Hepatocyte (in vitro differentiated cells): ENCODE measurements at places on chromosomes 11 and 22. TPM values are rescaled to one million over a fixed set of nuclear protein-coding genes. Genes with fewer than 3 reads are reported as not detected.
A peak's percentile ranks its signal among the peaks of the same experiment; 100 is the strongest.

The USP28 gene
- total RNA-seq = 32.1 and 39.5 TPM in 2 replicates

The CASP12 gene
- total RNA-seq = 0.13 and 0.36 TPM in 2 replicates

The OR51F2 gene
- total RNA-seq = not detected in 2 replicates

The MAPK8IP2 gene
- total RNA-seq = 1.0 and 1.6 TPM in 2 replicates

The MMP27 gene
- total RNA-seq = not detected in 2 replicates

The UCP3 gene
- total RNA-seq = 0.36 and 0.80 TPM in 2 replicates

The OR4D5 gene
- 0.32 and 0.77 TPM in 2 replicates for total RNA-seq

The MPEG1 gene
- total RNA-seq = 0.04 and 0.57 TPM in 2 replicates

The PTPRCAP gene
- 2.5 and 3.4 TPM in 2 replicates for total RNA-seq

DNA sequence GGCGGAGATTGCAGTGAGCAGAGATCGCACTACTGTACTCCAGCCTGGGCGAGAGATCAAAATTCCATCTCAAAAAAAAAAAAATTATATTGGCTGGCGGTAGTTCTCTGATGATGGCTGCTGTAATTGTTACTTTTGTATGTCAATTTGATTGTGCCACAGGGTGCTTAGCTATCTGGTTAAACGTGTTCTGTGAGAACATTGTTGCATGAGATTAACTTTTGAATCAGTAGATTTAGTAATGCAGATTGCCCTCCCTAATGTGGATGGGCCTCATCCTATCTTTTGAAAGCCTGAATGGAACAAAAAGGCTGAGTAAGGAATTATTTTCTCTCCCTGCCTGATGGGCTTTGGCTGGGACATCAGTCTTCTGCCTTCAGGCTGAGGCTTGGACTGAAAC is 654.2 kb downstream of the OPCML start:
- no peak for DNase-seq
- H3K27ac ChIP-seq = no peak overlapping the region
- H3K4me1 ChIP-seq = no peaks in the 10 kb centered on the region
- no peak overlapping the region for H3K4me3 ChIP-seq

- no peaks in the 10 kb centered on the region for H3K36me3 ChIP-seq
- no peaks in the 10 kb centered on the region for H3K27me3 ChIP-seq
- no peak for DNase-seq
- no peak overlapping the region for H3K4me3 ChIP-seq
- H3K27ac ChIP-seq = no peak overlapping the region
- H3K4me1 ChIP-seq = no peaks in the 10 kb centered on the region
Measured at GRCh38 chr22:19565382-19566278, 41.4 kb upstream of the CLDN5 start.

DNA sequence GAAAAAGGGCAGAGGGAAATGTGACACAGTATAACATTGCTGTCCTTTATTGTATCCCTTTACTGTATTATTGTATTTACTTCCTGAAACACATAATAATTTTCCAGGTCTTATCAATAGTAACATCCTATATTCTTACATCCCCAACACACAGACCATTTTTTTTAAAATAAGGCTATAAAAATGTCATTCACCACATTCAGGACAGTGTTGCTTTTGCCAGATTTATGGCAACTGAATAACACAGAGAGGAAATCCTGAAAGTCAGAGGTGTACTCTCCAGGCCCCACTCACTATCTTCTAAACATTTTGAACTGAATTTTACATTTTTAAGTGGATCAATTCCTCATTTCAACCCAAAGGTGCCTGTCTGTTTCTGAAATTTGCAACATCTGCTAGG is 104.8 kb upstream of the MTMR2 start:
- H3K36me3 ChIP-seq = no peaks in the 10 kb centered on the region
- no peak for DNase-seq
- no peak overlapping the region for H3K27ac ChIP-seq
- no peaks in the 10 kb centered on the region for H3K27me3 ChIP-seq
- H3K4me3 ChIP-seq = no peak overlapping the region
- H3K4me1 ChIP-seq = peaks cover 9% of the 10 kb centered on the region

DNA sequence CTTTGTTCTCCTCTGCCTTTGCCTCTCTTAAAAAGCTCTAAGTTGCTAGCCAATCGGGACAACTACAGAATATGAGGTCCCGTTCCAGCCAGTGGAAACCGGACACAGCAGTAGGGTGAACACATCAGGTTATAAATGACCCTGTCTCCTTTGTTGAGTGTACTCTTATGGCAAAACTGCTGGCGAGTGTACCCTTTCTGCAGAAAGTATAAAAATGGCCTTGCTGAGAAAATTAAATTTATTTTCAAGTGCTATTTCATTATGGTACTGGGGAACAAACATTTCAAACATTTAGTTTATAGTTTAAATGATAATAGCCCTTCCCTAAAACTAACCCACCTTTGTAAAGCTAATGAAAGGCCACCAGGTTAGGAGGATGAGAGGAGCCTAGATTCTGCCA is 6.0 kb upstream of the LGALS12 start:
- H3K27me3 ChIP-seq = no peaks in the 10 kb centered on the region
- H3K36me3 ChIP-seq = no peaks in the 10 kb centered on the region
- H3K4me1 ChIP-seq = no peaks in the 10 kb centered on the region
- H3K27ac ChIP-seq = no peak overlapping the region

DNA sequence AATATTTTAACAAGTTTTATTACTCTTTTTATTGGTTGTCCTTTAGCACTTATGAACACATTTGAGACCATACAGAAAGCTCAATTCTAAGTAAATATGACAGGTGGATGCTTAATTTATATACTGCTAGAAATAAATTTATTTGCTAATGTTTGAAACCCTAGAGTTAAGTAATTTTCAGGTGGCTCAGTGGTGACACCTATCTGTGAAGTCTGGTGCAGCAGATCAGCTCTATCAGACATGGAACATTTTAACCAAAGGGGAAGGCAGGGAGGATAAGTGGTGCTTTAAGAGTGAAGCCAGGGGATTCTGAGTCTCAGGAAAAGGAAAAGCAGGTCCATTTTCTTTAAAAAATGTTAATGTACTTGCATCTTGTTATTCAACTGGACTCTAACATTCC is 175.8 kb downstream of the DSCAML1 start:
- H3K4me1 ChIP-seq = peaks cover 5% of the 10 kb centered on the region
- no peak overlapping the region for H3K27ac ChIP-seq
- no peak for DNase-seq
- no peaks in the 10 kb centered on the region for H3K36me3 ChIP-seq
- no peaks in the 10 kb centered on the region for H3K27me3 ChIP-seq

DNA sequence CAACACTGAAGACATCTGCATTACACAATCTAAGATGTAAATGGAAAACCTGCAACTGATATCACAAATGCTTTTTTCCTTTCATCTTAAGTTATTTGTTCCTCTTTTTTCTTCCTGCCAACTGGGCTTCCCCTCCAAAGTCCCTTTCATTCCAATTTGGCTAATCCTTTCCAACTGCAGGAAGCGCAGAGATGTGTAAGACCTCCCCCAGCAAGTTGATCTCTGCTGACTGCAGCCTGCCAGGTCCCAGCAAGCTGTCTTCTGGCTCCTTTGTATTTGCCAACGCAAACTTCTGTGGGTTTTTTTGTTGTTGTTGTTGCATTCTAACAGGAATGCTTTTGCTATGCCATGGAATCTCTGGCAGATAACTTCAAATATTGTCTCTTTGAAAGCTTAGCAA is 38.5 kb upstream of the LRRC4C start:
- H3K36me3 ChIP-seq = no peaks in the 10 kb centered on the region
- no peaks in the 10 kb centered on the region for H3K4me1 ChIP-seq
- no peak for DNase-seq
- H3K27me3 ChIP-seq = no peaks in the 10 kb centered on the region
- H3K27ac ChIP-seq = no peak overlapping the region

DNA sequence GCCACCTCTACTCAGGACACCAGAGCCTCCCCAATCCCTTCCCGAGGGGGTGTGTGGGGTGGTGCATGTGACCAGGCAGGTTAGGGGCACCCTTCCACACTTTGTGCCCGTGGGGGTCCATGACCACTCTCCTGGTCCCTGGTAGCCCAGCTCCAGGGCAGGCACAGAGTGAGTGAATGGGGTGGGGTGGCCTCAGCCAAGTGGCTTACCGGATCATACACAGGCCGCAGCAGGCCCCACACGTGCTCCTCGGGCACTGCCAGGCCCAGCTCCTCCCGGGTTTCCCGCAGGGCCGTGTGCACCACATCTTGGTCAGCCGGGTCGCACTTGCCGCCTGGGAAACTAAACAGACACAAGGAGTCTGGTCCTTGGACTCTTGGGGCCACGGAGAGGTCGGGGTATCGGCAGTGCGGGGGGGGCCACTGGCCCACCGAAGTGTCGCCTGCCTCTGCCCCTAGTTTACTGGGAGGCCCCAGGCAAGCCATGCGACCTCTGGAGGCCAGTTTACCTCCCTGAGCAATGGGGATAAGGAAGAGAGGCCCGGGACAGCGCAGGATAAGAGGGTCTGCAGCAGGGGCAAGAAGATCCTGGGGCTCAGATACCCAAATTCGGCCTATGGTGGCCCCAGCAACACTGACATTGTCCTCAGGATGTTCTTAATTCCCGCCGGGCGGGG is 889 bp downstream of the NUDT8 start:
- peaks cover 13% of the 10 kb centered on the region for H3K4me1 ChIP-seq
- H3K27me3 ChIP-seq = no peaks in the 10 kb centered on the region
- no peak for DNase-seq
- H3K36me3 ChIP-seq = no peaks in the 10 kb centered on the region
- H3K27ac ChIP-seq = no peak overlapping the region
- H3K4me3 ChIP-seq = no peak overlapping the region

DNA sequence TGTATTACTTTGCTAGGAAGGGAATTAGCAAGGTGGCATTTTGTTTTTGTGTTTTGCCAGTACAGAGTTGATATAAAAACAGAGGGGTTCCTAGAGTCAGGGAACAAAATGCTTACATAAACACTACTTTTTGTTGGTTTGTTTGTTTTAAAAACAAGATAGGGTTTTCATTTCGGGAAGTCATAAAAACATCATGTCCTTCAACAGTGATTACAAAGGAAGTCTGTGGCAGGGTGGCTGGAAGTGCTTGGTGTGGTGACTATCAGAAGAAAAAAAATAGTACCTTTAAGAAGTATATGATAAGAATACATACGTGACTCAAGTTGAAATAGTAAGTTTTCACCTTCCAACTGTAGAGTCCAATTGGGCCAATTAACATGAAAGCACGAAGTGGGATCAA is 1.2 kb upstream of the IL18 start:
- no peaks in the 10 kb centered on the region for H3K36me3 ChIP-seq
- H3K27me3 ChIP-seq = no peaks in the 10 kb centered on the region
- no peak overlapping the region for H3K4me3 ChIP-seq

DNA sequence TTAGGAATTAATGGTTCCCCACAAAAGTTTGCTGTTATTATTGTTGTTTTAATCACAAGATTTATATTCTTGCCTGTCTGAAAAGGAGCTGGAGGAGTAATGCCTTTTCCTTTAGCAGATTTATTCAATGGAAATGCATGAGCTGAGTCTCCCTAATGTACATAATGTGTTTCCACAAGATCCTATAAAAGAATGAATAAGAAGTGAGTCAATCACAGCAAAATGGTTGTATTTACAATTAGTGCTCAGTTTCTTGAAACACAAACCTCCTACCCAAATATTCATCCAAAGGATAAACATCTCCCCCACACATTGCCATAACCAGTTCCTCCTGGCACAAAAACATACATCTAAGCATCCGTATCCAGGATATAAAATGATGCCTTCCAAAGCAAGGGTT is 33.3 kb downstream of the ME3 start:
- H3K27me3 ChIP-seq = no peaks in the 10 kb centered on the region
- H3K4me3 ChIP-seq = no peak overlapping the region
- no peaks in the 10 kb centered on the region for H3K4me1 ChIP-seq
- no peaks in the 10 kb centered on the region for H3K36me3 ChIP-seq

GRCh38 chr11:67379061-67380058 is 6.0 kb upstream of the CLCF1 start:
- DNase-seq = peak; percentile 54
- no peaks in the 10 kb centered on the region for H3K36me3 ChIP-seq
- H3K4me3 ChIP-seq = no peak overlapping the region
- H3K27ac ChIP-seq = peak overlapping the region; percentile 37

GRCh38 chr22:48884786-48885185 is 942.9 kb downstream of the BRD1 start:
- H3K27me3 ChIP-seq = no peaks in the 10 kb centered on the region
- no peak for DNase-seq
- H3K36me3 ChIP-seq = no peaks in the 10 kb centered on the region
- no peak overlapping the region for H3K27ac ChIP-seq
- H3K4me1 ChIP-seq = no peaks in the 10 kb centered on the region

DNA sequence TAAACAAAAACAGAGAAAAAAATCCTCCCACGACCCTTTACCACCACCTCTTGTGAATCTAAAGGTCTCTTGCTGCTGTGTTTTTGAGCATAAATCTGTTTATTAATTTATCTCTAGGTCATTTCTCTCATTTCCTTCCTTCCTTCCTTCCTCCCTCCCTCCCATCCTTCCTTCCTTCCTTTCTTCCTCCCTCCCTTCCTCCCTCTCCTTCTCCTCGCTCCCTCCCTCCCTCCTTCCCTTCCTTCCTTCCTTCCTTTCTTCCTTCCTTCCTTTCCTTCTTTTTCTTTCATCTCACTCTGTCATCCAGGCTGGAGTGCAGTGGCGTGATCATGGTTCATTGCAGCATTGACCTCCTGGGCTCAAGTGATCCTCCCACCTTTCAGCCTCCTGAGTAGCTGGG is 13.5 kb upstream of the APOBEC3A start:
- DNase-seq = no peak
- H3K27me3 ChIP-seq = peaks cover 3% of the 10 kb centered on the region
- no peak overlapping the region for H3K27ac ChIP-seq

DNA sequence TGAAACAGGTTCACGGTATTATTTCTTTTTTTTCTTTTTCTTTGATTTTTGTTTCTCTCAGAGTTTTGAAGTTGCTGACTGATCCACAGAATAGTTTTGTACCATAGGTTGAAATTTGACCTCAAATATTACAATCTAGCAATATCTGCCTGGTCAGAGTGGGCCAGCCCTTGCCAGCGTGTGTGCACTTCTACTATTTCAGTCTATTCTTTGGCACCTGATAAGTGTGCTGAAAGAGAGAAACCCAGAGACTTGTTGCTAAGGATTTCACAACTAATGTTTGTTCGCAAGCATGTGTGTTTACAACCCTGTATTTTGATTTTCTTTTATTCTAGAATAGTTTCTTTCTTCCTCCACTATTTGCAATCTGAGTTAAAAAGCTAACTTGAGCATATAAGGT is 1125.2 kb upstream of the CNTN5 start:
- no peaks in the 10 kb centered on the region for H3K27me3 ChIP-seq
- no peak overlapping the region for H3K4me3 ChIP-seq
- H3K27ac ChIP-seq = no peak overlapping the region
- no peaks in the 10 kb centered on the region for H3K36me3 ChIP-seq

- no peaks in the 10 kb centered on the region for H3K4me1 ChIP-seq
- DNase-seq = peak; percentile 42
- H3K27ac ChIP-seq = no peak overlapping the region
Measured at GRCh38 chr22:45580726-45581381, 78.2 kb downstream of the FBLN1 start.

DNA sequence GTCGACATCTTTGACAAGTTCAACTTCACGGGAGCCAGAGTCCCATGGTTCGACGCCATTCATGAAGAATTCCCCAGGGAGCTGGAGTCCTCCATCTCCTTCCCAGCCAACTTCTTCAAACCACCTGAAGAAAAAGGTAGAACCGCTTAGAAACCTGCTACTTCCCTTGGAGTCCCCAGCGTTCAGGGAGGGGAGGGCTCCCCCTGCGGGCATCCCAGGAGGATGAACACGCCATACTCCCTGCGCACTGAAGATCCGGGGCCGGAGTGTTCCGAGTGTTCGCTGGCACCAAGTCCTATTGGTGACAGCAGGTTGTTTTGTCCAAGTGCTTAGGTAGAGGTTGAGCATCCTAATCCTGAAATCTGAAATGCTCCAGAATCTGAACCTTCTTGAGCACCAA is 51.7 kb upstream of the PRODH start:
- no peak overlapping the region for H3K4me3 ChIP-seq
- H3K36me3 ChIP-seq = no peaks in the 10 kb centered on the region
- peak; percentile 42 for DNase-seq
- no peaks in the 10 kb centered on the region for H3K27me3 ChIP-seq
- H3K4me1 ChIP-seq = no peaks in the 10 kb centered on the region
- no peak overlapping the region for H3K27ac ChIP-seq
